Liver (tissue), 10 donors: ENCODE measurements at places on chromosomes 2 and 18. TPM values are rescaled to one million over a fixed set of nuclear protein-coding genes. Genes with fewer than 3 reads are reported as not detected.
A peak's percentile ranks its signal among the peaks of the same experiment; 100 is the strongest.

DNA sequence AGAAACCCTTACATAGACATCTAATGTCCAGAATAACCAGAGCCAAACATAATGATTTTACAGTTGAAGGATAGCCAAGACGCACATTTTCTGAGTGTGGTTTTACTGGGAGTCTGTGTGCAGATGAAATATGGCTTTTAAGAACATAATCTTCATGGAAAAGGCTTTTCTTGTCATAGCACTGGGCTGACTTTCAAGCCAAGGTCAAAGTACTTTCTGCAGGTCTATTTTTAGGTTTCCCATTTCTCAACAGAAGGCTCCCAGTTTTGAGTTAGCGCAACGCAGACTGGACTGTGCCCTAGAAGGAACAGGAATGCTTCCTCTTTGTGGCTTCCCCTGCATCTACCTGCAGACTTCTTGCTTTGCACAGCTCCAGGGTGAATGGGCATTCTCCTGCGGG, 92.3 kb upstream of the UPP2 start:
- H3K4me3 ChIP-seq = no peak overlapping the region
- H3K36me3 ChIP-seq = no peaks in the 10 kb centered on the region
- H3K27ac ChIP-seq = no peak overlapping the region

DNA sequence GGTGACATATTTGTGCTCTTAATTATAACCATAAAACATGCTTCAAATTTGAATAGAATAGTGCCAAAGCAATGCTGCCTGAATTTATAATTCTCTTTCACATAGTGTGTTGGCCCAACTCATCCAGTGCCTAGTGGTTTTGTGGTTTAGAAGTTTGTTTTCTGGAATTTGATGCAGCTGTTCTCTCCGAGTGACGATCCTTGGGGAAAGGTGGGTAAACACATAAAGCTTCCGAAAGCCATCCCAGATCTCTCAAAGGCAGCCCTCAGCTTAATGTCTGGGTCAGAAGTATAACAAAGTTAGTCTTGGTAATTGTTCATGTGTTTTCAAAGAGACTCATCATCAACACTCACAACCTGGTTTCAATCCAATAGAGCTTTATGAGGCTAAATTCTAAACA, 235.6 kb upstream of the CDH2 start:
- H3K4me1 ChIP-seq = no peaks in the 10 kb centered on the region
- H3K27me3 ChIP-seq = no peaks in the 10 kb centered on the region
- no peak overlapping the region for H3K4me3 ChIP-seq

GRCh38 chr2:140863713-140864112, 1267.1 kb downstream of the LRP1B start:
- DNase-seq = no peak
- H3K27ac ChIP-seq = no peak overlapping the region
- H3K27me3 ChIP-seq = no peaks in the 10 kb centered on the region
- no peaks in the 10 kb centered on the region for H3K36me3 ChIP-seq

DNA sequence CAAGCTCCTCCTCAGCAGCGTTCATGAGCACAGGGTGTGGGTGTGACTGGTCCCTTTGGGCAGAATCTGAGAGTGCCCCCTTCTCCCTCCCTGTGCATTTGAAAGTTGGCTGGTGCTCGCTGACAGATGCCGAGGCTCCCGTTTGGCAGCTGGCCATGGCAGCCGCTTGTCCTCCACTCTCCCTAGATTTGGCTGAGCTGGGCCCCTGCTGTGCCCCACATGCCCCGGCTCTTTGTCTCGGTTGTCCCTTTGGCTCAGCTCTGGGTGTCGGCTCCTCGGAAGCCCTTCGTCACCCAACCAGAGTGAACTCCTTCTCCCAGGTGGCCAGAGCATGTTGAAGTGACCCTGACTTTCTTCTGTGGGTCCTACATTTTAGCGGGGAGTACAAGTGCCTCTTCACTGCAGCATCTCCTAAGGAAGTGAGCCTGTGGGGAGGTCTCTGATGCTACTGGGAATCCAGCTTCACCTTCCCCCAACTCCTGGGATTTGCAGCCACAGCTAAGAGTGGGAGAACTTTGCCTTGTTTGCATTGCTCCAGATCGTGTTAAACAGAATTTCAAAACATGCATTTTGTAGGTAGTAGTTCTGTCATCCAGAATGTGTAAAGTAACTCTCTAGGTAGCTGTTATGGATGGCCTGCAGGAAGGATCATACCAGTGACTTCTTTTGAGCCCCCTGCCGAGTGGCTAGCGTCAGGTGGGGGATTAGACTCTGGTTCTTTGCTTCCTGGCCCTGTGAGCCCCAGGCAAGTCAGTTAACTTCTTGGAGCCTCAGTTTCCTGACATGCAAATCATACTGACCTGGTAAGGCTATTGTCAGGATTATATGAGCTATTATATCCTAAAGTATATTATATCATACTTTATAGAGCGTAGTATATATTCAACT, 24.2 kb downstream of the HPCAL1 start:
- no peaks in the 10 kb centered on the region for H3K27me3 ChIP-seq
- H3K36me3 ChIP-seq = no peaks in the 10 kb centered on the region
- peak overlapping the region; percentile 85 for H3K27ac ChIP-seq
- no peak for DNase-seq

DNA sequence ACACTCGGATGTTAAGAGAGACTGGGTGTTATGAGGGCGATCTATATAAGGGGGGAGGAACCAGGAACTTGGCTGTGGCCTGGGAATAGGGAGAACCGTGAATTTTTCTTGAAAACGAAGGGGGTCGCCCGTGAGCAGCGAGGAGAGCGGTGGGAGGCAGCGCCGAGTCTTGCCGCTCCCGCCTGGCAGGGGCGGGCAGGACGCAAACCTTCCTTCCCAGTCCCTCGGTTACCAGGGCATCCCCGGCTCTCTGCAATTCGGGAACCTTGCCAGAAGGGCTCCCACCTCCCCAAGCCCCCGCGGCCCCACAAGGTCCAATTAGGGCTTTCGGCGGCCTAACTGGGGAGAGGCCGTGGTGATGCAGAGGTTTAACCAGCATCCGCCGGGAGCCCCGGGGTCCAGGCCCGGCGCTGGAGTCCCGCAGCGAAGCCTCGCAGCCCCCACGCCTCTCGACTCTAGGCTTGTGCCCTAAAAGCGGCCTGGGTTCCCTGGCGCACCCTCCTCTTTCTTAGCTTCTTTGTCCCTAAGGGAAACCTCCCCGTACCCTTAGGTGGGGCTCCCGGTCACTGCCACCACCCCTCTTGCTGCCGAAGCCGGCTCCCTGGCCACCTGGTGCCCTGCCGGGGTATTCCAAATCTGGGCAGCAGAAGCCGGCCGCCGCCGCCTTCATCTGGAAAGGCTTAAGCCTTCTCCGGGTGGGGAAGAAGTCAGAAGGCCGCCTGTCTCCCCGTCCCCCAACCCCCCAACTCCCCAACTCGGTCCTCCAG, 680 bp upstream of the FHOD3 start:
- peak; percentile 53 for DNase-seq
- H3K4me3 ChIP-seq = no peak overlapping the region
- peaks cover 5% of the 10 kb centered on the region for H3K4me1 ChIP-seq
- H3K36me3 ChIP-seq = no peaks in the 10 kb centered on the region
- peak overlapping the region; percentile 43 for H3K27ac ChIP-seq

- no peak overlapping the region for H3K27ac ChIP-seq
- no peaks in the 10 kb centered on the region for H3K36me3 ChIP-seq
- DNase-seq = no peak
- H3K27me3 ChIP-seq = no peaks in the 10 kb centered on the region
- H3K4me3 ChIP-seq = no peak overlapping the region
Observed at GRCh38 chr2:11920993-11921583, 174.7 kb downstream of the LPIN1 start.

DNA sequence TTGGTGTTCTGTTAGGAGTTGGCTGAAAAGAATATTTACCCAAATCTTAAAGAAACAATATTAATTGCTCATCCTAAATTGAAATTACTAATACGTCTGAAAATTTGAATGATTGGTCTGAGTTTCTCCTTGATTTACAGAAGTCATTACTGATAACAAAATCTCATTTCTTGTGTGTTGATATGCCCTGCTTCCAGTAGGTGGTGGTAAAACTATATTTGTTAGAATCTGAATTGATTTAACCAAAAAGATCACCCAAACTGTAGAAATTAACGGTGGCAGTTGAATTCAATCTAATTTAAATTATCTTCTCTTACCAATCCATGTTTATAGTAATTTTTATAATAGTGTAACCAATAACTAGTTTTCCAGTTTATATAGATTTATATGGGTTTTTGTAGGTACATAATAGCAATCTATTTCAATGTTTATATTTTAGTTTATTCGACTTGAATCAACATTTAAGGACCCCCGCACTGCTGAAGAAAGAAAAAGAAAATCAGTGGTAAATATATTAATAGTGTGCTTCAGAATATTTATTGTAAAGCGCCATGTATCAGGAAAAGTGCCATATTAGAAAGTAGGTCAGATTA, 38.3 kb downstream of the PAPOLG start:
- H3K4me1 ChIP-seq = no peaks in the 10 kb centered on the region
- H3K36me3 ChIP-seq = peaks cover 13% of the 10 kb centered on the region
- H3K27me3 ChIP-seq = no peaks in the 10 kb centered on the region
- no peak overlapping the region for H3K27ac ChIP-seq

GRCh38 chr2:189426886-189427285, 14.4 kb upstream of the WDR75 start:
- H3K4me3 ChIP-seq = no peak overlapping the region
- no peak for DNase-seq
- H3K27me3 ChIP-seq = no peaks in the 10 kb centered on the region
- H3K4me1 ChIP-seq = no peaks in the 10 kb centered on the region

DNA sequence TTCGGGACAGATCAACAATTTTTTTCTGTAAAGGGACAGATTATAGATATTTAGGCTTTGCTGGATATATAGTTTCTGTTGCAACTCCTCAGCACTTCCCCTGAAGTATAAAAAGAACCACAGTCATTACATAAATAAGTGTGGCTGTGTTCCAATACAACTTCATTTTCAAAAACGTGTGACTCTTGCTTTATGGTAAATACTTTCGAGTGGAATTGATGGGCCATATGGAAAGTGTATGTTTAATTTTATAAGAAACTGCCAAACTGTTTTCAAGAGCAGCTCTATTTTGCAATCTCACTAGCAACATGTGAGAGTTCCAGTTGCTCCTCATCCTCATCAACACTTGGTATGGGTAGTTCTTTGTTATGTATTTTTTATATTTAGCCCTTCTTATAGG, 370.9 kb downstream of the PLCL1 start:
- H3K4me3 ChIP-seq = no peak overlapping the region
- DNase-seq = no peak
- no peaks in the 10 kb centered on the region for H3K27me3 ChIP-seq
- H3K4me1 ChIP-seq = no peaks in the 10 kb centered on the region

GRCh38 chr18:54928236-54928635, 31.0 kb downstream of the CCDC68 start:
- H3K27me3 ChIP-seq = no peaks in the 10 kb centered on the region
- H3K27ac ChIP-seq = no peak overlapping the region
- peaks cover 4% of the 10 kb centered on the region for H3K36me3 ChIP-seq
- no peak overlapping the region for H3K4me3 ChIP-seq

- no peak overlapping the region for H3K4me3 ChIP-seq
- no peak overlapping the region for H3K27ac ChIP-seq
- no peaks in the 10 kb centered on the region for H3K4me1 ChIP-seq
- no peak for DNase-seq
- no peaks in the 10 kb centered on the region for H3K36me3 ChIP-seq
- peaks cover 2% of the 10 kb centered on the region for H3K27me3 ChIP-seq
Observed at GRCh38 chr2:3024401-3024935, 353.1 kb downstream of the EIPR1 start.

- H3K27me3 ChIP-seq = no peaks in the 10 kb centered on the region
- H3K36me3 ChIP-seq = no peaks in the 10 kb centered on the region
- no peak overlapping the region for H3K27ac ChIP-seq
- DNase-seq = no peak
Observed at GRCh38 chr2:65791404-65791975, 359.1 kb upstream of the SPRED2 start.

- H3K27ac ChIP-seq = no peak overlapping the region
- no peaks in the 10 kb centered on the region for H3K4me1 ChIP-seq
- H3K36me3 ChIP-seq = no peaks in the 10 kb centered on the region
- H3K27me3 ChIP-seq = no peaks in the 10 kb centered on the region
- no peak overlapping the region for H3K4me3 ChIP-seq
Observed at GRCh38 chr2:21163213-21163612, 39.4 kb downstream of the TDRD15 start.

DNA sequence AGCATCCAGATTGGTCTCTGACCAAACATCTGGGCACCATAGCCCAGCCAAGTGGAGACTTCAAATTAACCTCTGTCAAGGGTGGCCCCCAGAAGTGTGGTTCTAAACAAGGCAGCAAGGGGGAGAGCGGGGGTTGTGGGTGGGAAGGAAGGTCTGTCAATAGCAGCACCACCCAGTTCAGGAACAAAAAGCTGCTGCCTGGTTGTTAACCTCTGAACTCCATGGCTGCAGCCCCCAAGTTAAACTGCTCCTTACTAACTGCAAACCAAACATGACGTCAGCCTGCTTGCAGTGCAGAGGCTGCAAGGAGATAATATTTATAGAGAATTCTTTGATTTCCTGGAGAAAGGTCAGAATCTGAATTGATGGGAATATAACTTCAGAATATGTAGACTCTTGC, 76.5 kb downstream of the ARL4C start:
- H3K27me3 ChIP-seq = no peaks in the 10 kb centered on the region
- H3K36me3 ChIP-seq = no peaks in the 10 kb centered on the region
- DNase-seq = no peak
- no peaks in the 10 kb centered on the region for H3K4me1 ChIP-seq

DNA sequence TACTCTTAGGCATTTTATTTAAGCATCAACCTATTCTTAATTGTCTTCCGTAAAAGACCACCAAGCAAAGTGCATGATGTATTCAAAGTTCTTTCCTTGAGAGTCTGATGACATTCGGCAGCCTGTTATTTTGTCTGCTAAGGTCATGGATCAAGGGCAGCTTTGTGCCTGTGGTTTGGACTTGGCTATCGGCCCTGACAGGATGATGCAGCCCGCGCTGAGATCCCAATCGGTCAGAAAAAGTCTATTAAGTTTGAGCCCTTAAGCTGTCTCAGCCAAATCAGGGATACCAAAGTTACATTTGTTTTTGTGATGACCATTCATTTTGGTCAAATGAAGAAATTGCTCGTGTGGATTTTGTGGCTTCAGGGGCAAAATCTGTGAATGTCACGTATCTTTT, 718.9 kb upstream of the FANCL start:
- H3K27me3 ChIP-seq = no peaks in the 10 kb centered on the region
- no peaks in the 10 kb centered on the region for H3K4me1 ChIP-seq
- H3K4me3 ChIP-seq = no peak overlapping the region
- H3K27ac ChIP-seq = no peak overlapping the region

AFF3 gene
- total RNA-seq = 5.3 TPM

SERPINB13 gene
- total RNA-seq = not detected

KCNG2 gene
- total RNA-seq = 0.23 TPM

ALPI gene
- total RNA-seq = not detected

FBXO48 gene
- total RNA-seq = 0.75 TPM

GPR45 gene
- not detected for total RNA-seq

BUB1 gene
- 0.08 TPM for total RNA-seq

C2orf72 gene
- 74.8 TPM for total RNA-seq

C1QL2 gene
- total RNA-seq = not detected

TCF23 gene
- total RNA-seq = 0.05 TPM

CDH20 gene
- total RNA-seq = 0.09 TPM
